ENCODE measurements at places on chromosomes 12 and 14.

DNA sequence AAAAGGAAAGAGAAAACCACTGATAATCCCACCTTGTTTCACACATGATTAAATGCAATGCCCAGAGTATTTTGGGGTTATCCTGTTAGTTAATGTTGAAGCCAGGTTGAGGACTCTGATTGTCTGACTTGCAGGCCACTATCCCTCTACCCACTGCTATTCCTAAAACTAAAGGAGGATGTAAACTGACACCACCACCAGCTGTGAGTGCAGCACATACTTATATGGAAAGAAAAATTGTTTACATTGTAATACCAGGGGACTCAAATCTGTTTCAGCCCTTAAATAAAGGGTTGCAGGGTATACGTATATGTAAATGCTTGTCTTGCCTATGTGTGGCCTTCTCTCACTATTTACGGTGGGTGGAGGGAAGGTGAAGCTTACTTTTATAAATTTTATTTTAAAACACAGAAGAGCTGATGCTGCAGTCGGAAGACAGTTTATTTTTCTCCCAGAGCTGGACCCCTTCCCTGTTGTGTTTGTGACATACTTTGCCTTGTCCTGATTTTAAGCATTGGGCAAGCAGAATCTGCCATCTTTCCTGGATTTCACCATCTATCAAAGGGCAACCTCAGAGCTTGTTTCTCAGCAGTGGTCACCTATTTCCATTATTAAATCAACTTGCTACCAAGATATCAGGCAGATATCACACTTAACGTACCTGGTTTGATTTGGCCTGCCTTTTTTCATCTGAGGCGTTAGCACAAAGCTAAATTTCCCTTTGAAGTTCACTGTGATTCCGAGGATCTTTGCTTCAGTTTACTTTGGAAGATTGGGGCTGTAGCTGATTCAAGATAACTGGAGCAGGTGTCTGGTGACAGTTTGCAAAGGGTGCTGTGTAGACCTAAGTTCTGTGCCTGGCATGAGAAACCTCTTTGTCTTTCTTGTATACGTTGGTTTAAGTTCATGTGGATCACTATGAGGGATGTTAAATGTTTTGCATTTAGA is 25.2 kb downstream of the DAAM1 start:
- DNase-seq: no peak

DNA sequence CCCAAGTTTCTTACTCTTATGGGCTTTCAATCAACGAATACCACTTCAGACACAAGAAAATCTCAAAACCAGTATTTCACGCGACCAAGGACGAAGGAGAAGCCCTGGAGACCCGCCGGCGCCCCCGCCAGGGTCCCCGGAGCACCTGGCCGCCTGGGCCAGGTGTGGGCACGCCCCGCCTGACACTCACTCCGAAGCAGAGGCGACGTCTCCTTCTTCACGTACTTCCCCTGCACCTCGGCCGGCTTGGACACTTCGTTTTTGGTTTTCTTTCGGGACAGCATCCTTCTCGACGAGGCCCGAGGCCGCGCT is 466 bp downstream of the SAV1 start:
- peak; percentile 34 for DNase-seq

DNA sequence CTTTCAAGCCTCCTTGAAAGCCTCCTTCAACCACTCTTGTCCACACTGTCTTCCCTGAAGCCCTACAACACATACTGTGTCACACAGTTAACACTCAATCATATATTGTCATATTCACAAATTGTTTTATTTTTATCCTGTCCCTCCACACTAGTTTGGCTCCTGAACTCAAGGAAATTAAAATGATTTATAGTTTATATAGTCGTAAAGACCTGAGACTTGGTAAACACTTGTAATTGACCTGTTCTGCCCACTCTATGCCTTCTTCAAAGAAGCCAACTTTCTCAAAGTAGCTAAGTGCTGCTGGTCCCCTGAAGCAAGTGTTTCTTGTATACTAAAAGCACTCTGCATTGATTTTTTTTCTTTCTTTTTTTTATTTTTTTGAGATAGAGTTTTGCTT is 15.6 kb upstream of the NEK9 start:
- DNase-seq: no peak

DNA sequence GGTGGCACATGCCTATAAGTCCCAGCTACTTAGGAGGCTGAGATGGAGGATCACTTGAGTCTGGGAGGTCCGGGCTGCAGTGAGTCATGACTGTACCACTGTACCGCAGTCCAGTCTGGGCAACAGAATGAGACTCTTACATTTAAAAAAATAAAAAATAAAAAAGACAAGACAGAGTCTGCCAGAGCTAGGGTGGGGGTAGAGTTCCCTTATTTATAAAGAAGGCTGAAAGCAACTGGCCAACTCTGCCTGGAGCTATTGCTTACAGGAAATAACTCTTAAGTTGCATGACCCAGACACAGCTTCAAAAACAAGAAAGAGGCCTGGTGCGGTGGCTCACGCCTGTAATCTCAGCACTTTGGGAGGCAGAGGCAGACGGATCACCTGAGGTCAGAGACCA is 31.5 kb downstream of the NUMB start:
- DNase-seq: no peak

DNA sequence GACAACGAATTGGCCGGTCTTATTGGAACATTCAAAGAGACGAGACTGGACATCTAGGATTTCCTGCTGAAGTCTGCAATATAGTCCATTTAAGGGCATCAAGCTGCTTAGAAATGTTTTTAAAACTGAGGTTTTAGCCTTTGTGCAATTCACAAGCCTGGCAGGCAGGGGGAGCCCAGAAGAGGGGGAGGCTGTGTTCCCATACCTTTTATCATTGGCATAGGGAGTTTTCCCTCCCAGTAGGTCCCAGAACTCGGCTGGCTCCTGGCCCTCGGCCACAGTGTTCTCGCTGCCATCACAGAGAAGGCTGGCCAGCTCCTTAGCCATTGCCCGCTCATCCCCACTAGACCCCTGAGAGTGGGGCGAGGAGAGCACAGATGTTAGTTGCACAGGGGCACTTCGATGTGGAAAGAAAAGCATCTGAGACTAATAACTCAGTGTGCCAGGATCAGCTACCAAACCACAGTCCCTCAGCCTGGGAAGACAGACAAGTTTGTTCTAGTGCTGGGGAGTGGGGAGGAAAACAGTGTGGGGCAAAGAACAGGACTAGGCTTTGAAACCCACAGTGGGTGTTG is 15.1 kb downstream of the AVIL start:
- no peak for DNase-seq

DNA sequence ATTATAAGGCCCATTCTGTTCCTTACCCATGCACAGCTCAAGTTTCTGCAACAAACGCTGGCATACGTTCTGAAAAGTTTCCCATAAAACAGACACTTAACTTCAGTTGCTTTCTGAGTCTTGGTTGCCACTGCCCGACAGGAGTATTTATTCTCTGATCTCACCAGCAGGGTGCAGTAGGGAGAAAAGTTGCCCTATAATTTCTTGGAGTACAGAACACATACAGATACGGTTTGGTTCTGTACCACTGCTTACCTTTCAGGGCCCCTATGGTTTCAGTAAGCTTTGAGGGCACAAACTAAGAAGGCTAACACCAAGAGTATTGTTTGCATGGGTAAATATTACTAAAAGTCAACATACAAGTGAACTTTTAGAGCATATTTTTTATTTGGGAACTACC is 77.9 kb downstream of the SPATA7 start:
- DNase-seq: no peak

- DNase-seq: no peak
Measured at GRCh38 chr12:67646775-67647174, 1.8 kb upstream of the DYRK2 start.

GRCh38 chr14:89719366-89720075 is 235.0 kb downstream of the EFCAB11 start:
- DNase-seq: no peak

- DNase-seq: no peak
Measured at GRCh38 chr12:131622422-131622955, 88.4 kb upstream of the SFSWAP start.

DNA sequence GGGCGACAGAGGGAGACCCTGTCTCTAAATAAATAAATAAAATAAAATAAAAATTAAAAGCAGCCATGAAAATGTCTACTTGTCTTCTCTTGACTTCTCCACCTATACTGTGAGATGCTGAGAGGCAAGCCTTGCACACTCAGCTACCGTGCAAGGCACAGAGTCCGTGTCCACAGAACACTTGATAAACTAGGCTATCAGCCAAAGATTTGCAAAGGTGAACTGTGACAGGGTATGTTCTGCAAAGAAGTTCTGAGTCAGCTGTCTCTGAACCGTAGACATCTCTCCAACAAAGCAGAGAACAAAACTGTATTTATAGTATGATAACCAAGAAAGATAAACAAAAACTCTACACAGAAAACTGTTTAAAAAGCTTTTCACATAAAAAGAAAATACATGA is 35.5 kb downstream of the STXBP6 start:
- no peak for DNase-seq

- peak; percentile 21 for DNase-seq
Measured at GRCh38 chr12:21666722-21667121, 9.1 kb upstream of the LDHB start.

DNA sequence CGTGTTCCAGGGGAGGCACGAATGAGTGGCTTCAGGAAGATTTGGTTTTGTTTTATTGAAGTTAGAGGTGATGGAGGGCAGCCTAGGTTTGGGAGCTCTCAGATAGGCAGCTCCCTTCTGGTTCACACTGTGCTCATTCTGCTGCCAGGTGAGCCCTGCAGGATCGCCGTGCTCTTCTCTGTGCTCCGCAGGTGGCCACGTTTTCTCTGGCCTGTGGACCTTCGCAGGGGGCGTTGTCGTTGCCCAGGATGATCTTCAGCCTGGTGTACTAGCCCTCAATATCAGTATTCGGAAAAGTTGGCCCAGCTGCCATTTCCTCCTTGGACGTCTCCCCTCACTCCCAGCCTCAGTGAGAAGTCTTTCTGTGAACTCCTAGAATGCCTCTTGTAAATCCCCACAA is 69.5 kb downstream of the PELI2 start:
- DNase-seq: no peak

DNA sequence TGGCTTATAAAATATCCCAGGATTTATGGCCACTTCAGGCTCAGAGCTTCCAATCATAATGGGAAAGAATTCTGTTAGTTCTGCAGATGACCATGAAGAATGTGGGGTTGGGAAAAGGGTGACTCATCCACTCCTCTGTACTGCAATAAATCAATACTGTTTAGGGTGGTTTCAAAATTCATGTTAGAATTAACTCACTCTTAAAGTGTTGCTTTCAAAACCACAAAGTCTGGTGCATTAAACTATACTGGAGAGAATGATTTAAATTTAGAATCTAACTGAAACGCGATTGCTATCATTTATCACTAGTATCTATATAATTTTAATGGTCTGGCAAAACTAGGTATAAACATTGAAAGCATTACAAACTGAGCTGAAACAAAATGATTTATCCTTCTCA is 798 bp downstream of the CCDC198 start:
- DNase-seq: no peak

GRCh38 chr12:19799216-19799615 is 359.9 kb downstream of the AEBP2 start:
- no peak for DNase-seq

DNA sequence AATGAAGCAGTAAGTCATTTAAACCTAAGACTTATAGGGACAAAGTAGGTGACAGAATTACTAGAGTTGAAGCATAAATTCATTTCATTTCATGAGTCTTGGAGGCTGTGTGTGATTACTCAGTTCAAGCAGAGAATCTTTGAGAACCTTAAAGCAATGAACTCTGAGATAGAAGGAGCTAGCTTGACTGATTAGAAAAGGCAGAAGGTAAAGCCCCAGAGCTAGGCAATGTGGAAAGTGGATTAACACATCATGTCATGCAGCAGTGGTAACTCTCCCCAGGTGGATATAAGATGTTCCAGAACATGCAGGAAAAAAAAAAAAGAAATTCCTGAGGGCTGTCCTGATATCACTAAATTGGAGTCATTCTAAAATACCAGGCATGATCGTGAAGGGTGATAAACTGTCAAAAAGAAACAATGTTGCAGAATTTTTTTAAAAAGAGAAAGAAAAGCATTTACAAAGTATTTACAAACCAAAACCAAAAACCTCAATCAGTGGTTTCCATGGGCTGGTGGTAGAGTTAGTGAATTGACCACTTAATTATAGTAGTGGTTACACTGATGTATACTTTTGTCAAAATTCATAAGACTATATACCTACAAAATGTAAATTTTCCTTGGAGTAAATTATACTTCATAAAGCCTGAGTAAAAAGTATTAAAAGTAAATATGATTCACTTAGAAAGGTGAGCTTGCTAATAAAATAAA is 12.7 kb upstream of the SLC16A7 start:
- no peak for DNase-seq

- DNase-seq: no peak
Measured at GRCh38 chr14:59346329-59346728, 118.9 kb downstream of the GPR135 start.

DNA sequence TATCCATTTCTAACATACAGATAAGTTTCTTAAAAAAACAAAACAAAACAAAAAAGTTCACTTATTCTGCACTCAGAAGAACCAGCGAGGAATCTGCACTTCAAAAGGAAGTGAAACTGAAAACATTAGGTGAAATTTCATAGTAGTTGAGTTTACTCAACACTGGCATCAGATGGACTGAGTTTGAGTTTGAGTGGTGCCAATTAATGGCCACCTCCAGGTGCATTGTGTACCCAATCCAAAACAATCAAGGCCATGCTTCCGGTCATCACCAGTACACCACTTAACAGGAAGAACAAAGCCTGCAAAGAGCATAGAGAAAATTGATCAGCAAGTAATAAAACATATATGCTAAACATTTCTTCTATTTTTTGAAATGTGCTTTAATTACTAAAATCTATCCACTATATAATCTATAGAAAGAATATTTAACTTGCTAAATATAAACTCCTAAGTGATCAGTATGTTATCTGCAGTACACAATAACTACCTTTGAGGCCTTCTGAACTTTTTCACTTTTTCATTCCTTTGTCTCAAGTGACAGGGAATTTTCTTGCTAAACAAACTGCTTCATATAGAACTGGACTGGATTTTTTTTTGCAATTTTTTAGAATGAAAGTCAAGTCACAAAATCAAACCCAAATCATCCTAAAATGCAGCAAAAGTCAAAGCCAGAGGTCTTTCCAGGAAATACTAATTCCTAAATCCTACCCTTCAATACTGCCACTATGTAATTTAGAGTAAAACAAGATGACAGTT is 11.5 kb downstream of the SLC38A2 start:
- DNase-seq: no peak

- DNase-seq: no peak
Measured at GRCh38 chr12:94507455-94507854, 47.8 kb upstream of the CEP83 start.

GRCh38 chr12:4046495-4046840 is 173.3 kb upstream of the PARP11 start:
- DNase-seq: no peak

GRCh38 chr14:76201162-76201561 is 49.4 kb downstream of the GPATCH2L start:
- DNase-seq: no peak

DNA sequence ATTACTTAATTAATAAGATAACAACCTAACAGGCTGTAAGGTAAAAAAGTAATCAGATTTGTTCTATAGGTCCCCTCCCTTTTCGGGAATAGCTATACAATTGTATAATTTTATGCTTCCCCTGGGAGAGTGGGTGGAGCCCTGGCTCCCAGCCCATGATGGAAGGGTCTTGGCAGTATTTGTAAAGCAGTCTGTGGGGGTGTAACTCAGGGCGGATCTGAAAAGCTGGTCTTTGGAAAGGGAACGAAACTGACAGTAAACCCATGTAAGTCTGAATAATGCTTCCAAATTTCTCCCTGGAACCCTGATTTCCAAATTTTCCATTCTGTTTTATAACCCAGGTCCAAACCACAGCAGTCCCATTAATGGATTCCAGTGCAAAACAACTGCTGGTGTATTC is 110.4 kb downstream of the DAD1 start:
- no peak for DNase-seq

- no peak for DNase-seq
Measured at GRCh38 chr12:644818-645552, 18.3 kb downstream of the NINJ2 start.
